ENCODE measurements at places on chromosomes 1 and 21.

- DNase-seq: no peak
These were observed 182.6 kb upstream of the EDN2 start for GRCh38 chr1:41666981-41667631.

GRCh38 chr1:175498002-175498401 is 245.4 kb downstream of the TNR start:
- DNase-seq: no peak

DNA sequence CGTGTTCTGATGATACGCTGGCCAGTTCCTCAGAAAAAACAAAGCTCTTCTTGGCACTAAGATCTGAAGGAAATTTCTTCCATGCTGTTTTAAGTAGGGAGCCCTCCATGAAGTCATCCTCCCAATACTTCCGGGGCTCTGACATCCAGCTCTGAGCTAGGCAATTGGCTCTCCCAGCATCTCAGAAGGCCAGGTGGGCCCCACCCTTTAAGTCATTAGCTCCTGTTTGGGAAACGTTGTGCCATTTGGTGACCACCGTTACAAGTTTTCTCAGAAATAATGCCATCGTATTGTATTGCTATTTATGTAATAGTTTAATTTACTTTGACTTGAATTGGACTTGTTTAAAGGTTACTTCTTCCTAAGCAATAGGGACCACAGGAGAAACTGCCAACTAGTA is 130.3 kb upstream of the EDN2 start:
- no peak for DNase-seq

DNA sequence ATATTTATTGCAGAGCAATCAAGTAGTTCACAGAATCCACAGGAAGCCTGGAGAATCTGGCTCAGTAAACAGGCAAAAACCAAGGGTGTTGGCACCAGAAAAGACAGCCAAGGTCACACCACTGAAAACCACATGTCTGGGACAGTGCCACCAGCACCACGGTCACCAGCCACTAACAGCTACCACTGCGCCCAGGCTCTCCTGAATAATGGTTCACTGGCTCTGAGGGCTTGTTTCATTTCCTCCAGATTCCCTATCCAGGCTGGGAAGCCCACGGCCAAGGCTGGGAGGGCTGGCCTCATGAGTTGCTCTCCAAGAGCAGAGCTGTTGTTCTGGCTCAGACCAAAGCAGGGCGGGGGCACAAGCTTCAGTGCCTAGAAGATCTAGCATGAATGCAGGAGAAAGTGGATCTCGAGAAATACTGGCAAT is 54.5 kb upstream of the PTGFRN start:
- DNase-seq: no peak

- DNase-seq: no peak
These were observed 9.6 kb downstream of the ZNF648 start for GRCh38 chr1:182051938-182052337.

DNA sequence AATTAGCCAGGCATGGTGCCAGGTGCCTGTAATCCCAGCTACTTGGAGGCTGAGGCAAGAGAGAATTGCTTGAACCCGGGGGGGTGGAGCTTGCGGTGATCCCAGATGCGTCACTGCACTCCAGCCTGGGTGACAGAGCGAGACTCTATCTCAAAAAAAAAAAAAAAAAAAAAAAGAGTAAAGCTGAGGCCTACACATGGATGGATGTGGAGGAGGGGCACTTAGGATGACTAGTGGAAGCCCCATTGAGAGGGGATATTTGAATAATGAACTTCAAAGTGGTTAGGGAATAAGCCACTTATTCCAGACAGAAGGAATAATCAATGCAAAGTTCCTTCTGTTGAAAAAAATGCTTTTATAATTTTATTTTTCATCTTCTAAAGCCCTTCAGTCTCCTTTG is 51.4 kb downstream of the PTBP2 start:
- DNase-seq: no peak

All from HL-60 (cell line).